Stimulated activated CD8-positive, alpha-beta memory T cell treated with anti-CD3 and anti-CD28 coated beads, Interleukin-7, amount 100 ng/mL, for 1 hour (primary cell): ENCODE measurements at places on chromosomes 6 and 20.

DNA sequence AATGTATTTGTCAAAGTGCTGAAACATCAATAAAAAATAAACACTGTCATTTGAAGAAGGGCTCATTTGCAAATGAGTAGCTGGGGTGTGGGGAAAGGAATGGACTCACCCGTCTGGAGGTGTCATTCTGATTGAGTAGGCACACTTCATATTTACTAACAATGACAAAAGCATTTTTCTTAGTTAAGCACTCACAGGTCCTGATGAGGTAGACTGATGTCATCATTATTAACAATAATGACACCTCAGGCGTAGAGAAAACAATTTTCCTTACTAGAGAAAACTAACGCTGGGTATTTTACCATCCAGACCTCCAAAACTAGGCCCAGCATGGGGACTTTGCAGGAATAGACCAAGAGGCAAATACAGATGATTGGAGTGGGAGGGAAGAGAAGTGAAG is 76.0 kb downstream of the UNC5CL start:
- no peak for DNase-seq

DNA sequence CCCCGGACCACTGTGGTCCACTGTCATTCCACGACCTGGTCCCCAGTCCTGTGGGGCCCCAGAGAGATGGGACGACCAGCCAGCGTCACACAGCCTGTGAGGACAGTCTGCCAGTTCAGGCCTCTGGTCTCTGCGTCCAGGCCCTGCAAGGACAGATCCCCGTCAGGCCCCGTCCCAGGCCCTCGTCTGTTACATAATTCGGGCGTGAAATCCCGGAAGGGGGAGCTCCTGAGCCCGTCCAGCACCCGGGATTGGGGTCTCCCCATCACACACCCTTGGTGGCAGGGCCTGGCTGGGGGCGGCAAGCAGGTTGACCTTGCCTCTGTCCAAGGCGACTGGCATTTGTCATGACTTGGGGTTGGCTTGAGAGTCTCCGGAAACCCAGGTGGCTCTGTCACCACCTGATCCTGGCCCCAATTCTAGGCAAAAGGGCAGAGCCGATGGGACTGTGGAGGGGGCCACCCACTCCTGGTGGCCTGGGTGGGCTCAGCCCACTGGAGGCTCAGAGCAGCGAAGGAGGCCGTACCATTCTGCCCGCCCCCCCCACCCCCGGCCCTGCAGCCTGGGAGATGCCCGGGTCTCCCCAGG is 73.8 kb upstream of the GATA5 start:
- DNase-seq: no peak

GRCh38 chr6:18053555-18054445 is 66.4 kb upstream of the KIF13A start:
- no peak for DNase-seq

DNA sequence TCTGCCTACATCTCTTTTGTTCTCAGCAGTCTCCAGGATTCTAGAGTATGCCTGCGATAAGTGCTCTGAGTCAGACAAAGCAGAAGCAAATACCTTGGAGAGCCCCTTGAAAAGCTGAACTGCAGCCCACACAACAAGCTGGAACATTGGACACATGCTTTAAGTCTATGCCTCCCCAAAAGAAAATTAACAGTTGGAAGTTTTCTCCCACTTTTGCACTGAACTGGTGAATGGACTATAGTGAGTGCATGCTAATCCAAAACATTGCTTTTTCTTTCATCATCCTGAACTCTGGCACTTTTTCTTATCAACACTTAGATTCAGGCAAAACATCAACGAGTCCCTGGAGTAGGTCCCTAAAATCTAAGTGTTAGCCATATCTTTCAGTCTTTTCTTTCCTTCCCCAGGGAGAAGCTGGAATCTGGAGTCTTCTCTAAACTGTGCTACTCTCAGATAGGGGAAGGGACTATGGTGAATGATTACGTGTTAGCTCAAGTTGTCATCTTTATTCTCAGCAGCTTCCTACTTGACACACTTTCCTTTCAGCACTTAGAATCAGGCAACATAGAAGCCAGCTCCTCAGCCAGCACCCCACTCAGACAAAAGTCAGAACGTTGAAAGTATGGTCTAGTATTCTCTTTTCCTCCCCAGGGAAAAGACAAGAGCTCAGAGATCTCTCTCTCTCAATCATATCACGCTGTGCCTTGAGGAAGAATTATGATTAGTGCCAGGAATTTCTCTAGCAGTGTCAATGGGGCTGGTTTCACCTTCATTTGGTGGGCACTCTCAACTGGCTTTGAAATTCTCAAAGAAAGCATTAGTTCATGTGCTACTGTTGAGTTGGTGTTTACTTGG is 811.0 kb upstream of the GJE1 start:
- no peak for DNase-seq

DNA sequence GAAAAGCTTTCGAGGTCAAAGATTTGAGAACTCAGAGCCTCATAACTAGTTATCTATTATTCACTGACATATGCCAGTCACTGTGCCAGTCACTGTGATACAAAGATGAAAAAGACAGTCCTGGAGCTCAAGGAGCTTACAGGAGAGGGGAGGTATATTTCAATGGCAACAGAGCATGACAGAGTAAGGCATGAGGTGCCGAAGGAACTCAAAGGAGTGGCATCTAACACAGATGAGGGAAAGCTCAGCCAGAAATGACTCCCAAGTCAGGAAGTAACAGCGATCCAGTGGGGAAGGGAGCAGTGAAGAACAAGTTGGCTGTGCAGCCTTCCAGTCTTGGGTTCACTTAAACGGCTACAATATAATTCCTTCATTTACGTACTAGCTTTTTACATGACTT is 46.6 kb downstream of the DTNBP1 start:
- no peak for DNase-seq

DNA sequence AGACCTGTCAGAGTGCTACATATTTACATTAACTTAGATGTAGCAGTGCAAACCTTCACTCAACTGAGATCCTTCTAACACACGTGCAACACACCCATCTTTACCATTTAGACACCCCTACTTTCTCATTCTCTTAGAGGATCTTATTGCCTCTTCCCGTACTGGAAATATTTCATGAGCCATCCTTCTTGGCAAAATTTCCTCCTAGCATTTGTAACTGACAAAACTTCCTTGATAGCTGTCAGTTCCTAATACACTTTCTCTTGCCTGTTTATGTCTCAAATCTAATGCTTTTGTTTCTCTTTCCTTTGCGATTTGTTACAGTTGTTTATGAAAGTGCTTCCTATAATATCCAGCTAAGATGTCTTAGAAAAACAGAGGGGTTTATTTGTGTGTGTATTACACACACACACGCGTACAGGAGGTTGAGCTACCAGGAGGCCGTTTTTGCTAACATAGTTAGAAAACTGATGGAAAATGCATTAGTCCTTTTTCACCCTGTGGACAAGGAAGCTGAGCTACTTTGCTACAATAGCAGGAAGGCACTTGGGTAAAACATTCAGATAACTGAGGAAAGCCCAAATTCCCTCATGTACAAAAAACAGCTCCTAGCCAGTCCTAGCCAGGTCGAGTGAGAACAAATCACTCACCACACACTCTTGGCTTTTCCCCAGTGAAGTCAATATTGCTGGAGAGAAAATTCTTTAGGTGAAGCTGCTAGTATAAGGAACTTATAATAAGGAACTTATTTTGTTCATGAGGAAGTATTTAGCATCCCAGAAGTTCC is 153.6 kb downstream of the NFATC2 start:
- DNase-seq: no peak

GRCh38 chr20:58626051-58626450 is 25.0 kb upstream of the STX16 start:
- no peak for DNase-seq

- DNase-seq: no peak
These were observed 268.2 kb downstream of the SYNE1 start for GRCh38 chr6:152368751-152369624.

DNA sequence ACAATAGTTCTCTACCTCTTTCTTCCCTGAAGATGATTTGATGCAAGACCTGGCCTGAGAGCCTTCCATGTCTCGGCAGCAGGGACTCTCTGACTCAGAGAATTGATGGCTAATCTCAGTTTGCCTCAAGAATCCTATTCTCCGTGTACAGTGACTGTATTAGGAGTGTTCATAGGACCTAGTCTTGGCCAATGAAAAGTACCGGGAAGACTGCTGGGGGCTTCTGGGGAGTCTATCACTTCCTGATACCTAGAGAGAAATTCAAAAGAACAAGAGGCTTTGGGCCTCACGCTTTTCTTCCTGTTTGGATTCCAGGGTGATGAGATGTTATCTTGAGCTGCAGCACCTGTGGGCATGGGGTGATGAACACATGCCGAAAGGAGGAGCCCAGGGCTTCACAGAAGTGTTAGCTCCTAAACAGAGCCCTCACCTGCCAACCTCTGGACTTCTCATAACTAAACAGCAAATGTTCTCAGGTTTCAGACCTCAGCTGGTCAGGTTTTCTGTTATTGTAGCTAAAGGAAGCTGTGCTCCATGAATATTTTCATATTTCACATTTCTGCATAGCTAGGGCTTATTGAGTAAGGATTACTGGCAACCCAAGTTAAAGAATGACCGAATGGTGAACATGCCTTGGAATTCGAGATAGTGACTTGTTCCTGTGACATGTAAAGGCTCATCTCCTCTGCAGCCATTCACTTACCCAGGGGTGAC is 323.1 kb upstream of the AGPAT4 start:
- DNase-seq: no peak

GRCh38 chr6:92052513-92052912 is 1366.8 kb downstream of the EPHA7 start:
- DNase-seq: no peak

DNA sequence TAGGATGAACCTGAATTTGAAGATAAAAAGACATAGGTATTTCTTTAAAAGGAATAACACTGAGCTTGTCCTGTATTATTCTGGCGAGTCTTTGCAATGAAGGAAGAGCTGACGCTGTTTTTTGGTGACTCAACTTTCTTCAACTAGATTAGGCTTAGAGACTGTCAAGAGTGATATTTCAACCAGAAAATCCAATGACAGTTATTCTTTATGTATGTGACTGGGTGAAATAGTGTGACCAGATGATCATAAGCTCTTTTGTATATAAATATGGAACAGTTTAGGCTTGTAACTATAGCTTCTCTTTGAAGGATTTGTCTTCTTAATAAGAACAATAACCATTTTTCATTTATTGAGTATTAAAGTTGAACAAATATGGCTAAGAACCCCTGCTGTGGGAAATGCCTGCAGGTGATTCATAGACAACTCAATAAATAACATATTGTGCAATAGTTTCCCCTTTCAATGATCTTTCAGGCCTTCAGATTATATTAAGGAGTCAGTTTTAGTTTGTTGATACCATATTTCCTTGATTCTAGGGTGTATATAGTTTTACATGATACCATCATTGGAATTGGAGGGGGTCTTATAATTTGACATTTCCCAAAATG is 265.6 kb upstream of the JAG1 start:
- no peak for DNase-seq

DNA sequence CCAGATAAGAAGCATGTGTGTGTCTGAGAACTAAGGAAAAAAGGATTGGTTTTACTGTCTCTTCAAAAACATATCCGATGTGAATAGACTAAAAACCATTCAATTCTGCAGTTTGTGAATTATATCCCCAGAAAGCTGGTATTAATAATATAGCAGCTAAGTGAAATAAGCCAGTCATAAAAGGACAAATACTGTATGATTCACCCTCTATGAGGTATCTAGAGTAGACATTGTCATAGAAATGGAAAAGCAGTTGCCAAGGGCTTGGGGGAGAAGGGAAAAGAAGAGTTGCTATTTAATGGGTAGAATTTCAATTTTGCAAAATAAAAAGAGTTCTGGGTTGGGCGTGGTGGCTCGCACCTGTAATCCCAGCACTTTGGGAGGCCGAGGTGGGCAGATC is 137.5 kb downstream of the ATXN1 start:
- DNase-seq: no peak

DNA sequence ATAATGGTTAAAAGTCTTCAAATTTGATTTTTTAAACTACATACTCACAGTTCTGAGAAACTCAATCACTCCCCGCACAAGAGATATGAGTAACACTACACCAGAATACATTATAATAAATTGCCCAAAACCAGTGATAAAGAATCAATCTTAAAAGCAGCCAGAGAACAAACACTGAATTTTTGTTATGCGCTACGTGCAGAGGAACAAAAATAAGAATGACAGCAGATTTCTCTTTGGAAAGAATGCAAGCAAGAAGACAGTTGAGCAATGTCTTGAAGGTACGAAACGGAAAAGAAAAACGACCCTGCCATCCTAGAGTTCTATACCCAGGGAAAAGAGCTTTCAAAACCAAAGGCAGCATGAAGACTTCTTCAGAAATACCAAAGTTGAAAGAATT is 216.7 kb downstream of the TTLL2 start:
- no peak for DNase-seq

DNA sequence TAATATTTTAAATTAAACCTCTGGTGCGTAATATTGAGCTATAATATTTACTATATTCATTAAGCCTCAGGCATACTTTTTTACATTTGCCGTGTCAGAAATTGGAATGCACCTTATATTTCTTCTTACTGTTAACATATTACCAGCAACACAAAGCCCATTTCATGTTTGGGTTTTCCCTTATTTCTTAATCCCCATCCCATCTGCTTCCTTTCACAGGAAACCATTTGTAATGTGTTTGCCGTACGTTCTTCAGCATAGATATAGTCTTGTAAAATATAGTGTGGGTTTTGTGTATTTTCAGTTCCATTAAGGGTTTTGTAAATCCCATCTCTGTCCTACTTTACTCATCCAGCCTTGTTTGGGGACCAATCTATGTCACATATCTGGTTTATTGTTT is 6.5 kb downstream of the EYS start:
- no peak for DNase-seq

GRCh38 chr6:131160254-131160758 is 25.0 kb downstream of the AKAP7 start:
- no peak for DNase-seq

DNA sequence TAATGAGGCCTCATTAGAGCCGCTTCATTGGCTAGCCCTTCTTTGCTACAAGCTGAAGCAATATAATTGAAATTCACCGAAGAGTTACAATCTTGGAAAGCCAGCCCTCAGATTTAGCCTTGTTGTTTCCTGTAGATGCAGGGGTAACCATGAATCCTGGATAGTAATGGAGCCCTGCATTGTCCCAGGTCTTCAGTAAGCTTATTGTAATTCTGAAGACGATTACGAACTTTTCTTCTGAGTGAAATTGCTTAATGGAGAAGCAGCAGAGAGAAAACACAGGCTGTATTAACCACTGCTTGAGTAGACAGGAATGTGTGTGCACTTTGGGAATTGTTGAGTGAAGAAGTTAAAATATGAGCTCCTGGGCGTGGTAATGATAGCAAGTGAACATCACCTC is 26.3 kb upstream of the NAA20 start:
- no peak for DNase-seq

- no peak for DNase-seq
These were observed 29.2 kb upstream of the DST start for GRCh38 chr6:56671651-56672461.

GRCh38 chr20:32831982-32832381 is 12.2 kb downstream of the MAPRE1 start:
- DNase-seq: no peak

- DNase-seq: no peak
These were observed 444.2 kb upstream of the JAG1 start for GRCh38 chr20:11117808-11118528.

- DNase-seq: no peak
These were observed 7.8 kb downstream of the ZBP1 start for GRCh38 chr20:57612436-57612835.
